ENCODE measurements at places on chromosomes 1 and 21.

DNA sequence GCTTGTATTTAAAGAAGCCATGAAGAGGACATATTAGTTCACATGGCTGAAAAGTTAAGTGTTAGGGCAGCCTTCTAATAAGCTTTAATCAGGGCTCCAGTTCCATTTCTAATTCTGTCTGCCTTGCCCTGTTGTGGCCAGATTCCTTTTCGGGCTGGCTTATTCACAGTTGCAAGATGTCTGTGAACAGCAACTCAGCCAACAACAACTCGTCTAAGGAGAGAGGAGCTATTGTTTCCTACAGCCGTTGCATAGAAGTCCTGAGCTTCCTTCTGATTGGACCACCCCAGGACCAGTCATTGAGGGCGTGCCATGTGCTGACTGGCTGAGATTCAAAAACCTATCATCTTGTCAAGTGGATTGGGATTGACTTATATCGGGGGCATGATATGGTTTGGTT lies 18.6 kb upstream of the COQ8A start:
- DNase-seq: no peak

DNA sequence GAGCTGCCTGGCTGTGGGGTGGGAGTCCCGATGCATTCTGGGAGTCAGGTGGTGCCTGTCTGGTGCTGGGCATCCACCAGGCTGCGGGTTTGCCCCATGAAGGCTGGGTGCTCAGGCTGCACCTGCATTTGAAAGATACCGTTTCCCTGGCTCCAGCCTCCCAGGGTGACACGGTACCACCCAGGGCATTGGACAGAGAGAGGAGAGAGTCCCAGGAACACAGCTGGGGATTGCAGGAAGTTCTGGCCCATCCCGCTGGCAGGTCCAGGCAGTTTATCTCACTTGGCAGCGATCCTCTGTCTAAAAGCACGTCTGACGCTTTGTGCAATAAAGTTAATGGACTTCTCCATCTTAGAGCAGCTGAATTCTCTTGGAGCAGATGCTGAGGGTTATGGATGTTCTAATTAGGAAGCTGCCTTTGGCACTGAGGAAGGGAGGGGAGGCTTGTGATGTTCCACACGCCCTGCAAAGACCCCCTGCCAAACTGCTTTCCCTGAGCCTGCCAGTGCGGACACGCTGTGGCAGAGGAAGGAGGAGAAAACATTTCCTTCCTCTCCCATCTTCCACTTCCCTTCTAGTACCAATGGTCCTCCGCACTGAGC lies 246.9 kb downstream of the GRIK3 start:
- DNase-seq: no peak

DNA sequence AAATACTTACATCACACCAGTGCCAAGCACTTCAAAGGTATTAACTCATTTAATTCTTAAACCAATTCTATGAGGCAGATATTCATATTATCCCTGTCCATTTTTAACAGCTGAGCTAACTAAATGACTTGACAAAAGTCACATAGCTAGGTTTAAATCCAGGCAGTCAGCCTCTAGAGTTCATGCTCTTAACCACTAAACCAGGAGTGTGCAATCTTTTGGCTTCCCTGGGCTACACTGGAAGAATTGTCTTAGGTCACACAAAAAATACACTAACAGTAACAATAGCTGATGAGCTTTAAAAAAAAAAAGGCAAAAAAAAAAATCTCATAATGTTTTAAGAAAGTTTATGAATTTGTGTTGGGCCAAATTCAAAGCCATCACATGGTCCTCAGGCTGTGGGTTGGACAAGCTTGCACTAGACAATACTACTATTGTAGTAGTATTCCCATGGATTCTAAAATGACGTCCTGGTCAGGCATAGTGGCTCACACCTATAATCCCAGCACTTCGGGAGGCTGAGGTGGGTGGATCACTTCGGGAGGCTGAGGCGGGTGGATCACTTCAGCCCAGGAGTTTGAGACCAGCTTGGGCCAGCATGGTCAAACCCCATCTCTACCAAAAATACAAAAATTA lies 10.0 kb downstream of the UBR4 start:
- DNase-seq: no peak

DNA sequence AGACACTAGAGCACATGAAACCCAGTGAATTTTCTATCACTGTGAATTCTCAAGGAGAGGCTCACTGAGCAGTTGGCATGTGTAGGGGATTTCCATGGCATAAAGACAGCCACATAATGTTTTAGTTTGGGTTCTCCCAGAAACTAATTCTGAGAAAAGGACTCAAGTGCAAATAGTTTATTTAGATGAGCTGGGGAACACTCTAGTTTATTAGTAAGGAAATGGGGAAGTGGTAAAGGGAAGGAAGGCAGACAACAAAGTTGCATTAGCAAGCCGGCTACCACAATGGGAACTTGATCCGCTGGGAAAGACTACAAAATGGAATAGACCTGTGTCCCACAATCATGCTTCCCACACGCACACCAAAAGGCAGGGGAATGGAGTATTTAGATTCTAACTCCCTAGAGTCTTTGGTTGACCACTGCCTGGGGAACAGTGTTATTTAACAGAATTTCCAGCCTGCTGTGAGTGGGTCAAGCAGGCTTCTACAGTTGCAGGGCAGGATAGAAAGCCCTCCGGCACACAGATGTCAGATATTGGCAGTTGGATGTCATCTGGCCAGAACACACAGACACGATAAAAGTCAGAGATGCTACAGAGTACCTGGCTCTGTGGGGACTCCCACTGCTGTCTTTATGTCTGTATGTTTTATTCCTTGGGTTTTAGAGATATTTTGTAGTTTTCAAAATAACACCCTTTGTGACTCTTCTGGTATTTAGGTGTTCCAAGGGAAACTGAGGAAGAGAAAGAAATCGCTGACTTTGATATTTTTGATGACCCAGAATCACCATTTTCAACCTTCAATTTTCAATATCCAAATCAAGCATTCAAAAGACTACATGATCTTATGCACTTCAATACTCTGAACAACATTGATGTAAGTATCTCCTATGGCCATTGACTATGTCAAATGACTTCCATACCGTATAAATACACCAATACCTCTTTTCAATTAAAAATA lies 150.1 kb downstream of the PLA2G4A start:
- DNase-seq: peak; percentile 18

DNA sequence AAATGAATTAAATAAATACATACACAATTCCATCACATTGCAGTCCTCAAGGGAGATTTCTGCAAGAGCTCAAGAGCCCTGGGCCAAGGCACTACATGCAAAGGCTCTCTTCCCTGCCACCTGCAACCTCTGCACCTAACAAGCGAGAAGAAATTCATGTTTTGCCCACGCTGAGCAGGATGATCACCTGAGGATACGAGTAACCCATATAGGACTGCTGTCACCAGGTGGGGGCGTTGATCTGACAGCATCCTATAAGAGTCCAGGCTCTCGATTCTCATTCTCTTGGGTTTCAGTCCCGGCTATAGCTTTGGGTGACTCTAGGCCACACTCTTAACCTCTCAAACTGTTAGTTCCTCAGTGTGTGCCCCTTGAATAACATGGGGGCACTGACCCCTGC lies 18.7 kb upstream of the SPOCD1 start:
- DNase-seq: no peak

DNA sequence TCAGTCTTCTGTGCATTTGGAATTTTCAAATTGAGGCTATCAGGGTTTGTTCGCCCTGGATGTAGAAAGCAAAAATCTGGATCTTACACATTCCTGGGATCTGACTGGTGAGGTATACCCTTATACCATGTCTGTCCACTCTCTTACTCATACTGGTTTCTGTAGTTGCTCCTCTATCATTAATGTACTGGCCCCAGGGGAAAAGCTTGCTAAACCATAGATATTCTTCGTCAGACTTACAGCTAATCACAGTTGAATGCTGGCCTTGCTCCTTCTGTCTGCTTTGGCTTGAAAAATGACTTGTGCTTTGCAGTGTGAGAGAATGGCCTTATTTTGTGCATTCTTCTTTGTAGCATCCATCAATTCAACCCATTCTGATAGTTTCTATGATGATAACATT lies 30.5 kb downstream of the TBCE start:
- peak; percentile 20 for DNase-seq

- DNase-seq: no peak
Measured at GRCh38 chr1:14697353-14697752, 98.9 kb downstream of the KAZN start.

DNA sequence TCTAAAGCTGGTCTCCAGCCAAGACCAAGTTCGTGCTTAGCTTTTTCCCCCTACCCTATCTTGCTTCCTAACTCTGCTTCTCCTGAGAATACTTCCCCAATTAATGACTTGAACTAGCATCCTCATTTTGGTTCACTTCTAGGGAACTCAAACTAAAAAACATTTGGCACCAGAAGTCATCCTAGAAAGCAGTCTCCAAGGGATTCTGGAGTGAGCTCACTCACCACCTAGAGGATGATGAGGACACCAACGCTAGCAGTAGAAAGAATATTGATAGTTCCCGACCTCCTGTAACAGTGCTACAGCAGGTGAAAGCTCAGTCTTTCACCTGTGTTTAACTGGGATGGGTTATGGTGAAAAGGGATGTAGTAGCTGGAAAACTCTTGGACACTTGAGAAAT lies 4.7 kb upstream of the PSMB2 start:
- DNase-seq: no peak

DNA sequence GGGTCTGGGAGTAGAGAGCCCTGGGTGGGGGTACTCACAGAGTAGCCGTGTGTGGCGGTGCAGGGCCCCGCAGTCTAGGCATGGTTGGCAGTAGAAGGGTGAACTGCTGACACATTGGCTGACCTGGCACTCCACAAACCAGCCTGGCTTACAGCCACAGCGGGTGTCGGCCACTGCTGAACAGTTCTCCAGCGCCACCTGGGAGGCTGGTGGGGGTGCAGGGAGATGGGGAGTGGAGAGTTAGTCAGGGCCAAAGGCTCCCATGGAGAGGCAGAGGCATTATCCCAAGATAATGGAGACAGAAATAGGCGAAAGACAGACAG lies 1.5 kb downstream of the TNFRSF25 start:
- DNase-seq: no peak

DNA sequence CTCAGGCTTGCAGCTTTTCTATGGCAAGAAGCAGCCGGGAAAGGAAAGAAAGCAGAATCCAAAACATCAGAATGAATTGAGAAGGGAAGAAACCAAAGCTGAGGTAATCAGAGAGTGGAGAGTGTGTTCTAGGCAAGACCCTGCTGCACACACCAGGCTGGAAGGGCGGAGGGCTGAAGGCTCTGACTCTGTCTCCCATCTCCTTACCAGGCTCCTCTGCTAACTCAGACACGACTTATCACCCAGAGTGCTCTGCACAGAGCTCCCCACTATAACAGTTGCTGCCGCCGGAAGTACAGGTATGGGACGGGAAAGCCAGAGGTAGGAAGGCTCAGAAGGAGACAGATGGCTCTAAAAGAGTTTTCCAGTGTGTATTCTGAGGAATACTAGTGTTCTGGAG lies 1.2 kb downstream of the SCNM1 start:
- DNase-seq: no peak

DNA sequence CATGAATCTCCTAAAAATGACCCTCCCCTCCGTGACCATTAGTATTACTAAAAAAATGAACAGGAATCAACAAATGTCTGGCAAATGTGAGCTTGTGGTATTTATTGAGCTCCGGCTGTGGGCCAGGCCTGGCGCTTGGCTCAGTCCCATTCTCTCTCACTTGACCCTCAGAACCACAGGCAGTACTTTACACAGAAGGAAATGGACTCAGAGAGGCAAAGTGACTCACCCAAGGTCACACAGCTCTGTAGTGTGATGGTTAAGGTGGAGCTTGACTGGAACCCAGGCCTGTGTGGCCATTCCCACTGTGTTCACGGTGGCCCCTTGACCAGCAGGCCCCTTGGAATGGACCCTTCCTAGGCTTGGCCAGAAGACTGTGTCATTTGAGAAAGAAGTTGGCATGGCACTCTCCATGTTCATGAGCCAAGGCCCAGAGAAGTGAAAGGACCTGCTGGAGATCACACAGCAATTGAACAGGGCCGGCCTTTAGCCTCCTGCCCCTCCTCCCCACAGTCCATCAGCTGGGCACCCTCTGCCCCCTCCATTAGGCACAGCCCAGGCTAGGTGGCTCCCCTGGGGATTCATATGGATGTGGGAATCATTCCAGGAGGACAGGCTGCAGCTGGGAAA lies 32.1 kb downstream of the FAM151A start:
- no peak for DNase-seq

DNA sequence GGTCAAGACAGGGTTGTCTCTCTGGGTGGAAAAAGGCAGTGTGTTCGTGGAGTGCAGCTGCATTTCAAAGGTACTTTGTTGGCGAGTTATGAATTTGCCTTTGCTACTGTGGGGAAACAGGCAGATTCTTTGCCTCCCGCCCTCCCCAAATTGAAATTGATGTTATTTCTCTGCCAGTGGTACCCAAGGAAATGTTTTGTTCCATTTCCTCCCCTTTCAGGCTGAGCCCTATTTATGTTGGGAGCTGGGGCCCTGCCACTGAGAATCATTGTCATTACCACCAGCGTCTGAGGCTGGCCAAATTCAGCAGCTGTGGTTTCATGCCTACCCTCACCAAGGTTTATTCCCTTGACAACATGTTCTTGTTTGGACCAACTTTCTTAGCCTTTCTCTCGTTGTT lies 48.5 kb upstream of the OLIG2 start:
- DNase-seq: no peak

GRCh38 chr1:240090957-240091600 lies 604 bp upstream of the FMN2 start:
- DNase-seq: no peak

DNA sequence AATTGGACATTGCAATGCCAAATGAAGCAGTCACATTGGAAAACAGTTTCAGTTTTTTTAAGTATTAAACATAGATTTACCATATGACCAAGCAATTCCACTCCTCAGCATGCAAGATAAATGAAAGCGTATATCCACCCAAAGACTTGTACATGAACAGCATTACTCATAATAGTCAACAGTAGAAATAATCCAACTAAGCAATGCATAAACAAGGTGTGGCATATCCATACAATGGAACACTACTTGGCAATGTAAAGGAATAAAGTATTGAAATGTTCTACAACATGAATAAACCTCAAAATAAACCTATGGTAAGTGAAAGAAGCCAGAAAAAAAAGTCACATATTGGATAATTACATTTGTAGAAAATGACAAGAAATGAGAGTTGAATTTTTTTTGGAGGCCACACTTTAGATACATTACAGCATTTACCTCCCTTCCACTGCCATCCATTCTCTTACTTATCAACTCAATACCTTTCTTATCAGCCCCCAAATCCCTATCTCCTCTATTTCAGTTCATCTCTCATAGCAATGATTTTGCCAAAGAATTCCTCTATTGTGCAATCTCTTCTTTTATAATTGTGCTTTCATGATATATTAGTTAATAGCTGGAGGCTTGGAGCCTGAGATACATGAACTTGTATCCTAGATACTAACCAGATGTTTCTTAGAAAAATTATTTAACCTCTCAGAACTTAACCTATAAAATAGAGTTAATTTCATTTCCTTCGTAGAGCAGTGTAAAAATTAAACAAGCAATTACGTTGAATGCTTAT lies 414.2 kb upstream of the C1orf87 start:
- DNase-seq: no peak

DNA sequence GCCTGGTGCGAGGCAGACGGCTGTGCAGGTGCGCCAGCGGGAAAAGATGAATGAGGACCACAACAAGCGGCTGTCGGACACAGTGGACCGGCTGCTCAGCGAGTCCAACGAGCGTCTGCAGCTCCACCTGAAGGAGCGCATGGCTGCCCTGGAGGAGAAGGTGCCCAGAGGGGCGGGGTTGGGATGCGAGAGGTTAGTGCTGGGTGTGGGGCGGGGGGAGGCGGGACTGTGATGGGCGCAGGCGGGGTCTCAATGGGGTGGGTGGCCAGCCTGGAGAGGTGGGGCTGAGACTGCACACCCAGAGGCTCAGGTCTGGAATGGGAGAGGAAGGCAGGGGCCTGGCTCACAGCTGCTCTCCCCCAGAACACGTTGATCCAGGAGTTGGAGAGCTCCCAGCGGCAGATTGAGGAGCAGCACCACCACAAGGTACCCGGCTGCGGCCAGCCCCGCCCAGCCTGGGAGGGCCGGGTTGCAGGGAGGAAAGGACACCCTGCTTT lies 22.3 kb downstream of the PPFIA4 start:
- no peak for DNase-seq

Measured in brain pericyte (primary cell).